ENCODE measurements at places on chromosomes 4 and X.

DNA sequence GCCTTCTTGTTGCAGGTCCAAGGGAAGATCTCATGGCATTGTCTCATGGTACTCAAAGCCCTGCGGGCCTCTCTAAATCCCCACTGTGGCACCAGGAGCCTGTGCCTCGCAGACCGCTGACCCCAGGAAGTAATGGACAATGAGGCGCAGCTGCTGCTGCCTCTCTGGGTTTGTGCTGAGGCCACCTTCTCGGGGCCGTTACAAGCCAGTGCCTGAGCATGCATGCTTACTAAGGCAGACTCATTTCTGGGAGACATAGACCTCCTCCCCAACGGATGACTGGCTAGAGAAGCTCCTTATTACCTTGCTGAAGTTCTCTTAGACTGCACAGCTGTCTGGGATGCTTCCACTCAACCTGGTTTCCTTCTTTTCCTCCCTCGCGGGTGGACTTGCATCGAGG is 1.3 kb downstream of the BDH2 start:
- DNase-seq = no peak

DNA sequence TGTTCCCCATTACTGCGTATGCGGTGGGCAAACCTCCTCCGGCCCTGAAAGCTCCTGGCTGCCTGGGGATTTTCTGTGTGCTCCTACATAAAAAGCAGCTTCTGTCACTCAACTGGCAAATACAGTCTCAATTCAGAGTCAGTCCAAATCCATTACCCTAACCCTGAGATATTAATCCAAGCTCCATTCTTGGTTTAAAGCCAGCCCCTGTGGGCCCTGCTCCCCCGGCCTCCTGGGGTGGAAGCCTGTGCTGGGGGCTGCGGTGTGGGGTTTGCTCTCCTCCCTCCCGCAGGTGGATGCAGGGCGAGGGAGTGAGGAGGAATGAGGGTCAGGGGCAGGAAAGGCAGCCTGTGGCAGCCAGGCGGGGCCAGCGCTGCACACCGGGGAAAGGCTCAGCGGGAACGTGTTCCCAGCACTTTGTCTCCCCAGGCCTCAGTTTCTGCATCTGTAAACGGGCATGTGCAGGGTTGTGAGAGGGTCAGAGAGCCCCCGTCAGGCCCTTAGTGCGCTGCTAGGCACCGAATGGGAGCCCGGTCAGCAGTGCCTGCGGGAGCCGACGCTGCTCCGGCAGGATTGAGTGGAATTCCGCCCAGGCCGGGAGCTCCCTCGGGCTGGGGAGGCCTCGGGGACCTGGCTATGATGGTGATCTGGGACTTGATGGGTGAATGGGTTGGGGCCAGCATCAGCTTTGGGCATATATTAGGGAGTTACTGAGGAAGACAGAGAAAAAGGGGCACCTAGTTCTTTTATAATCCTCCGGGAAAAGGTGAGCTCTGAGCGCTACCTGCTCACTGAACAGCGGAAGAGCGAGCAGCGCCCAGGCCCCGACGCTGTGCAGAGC is 6.3 kb upstream of the RGS12 start:
- no peak for DNase-seq

DNA sequence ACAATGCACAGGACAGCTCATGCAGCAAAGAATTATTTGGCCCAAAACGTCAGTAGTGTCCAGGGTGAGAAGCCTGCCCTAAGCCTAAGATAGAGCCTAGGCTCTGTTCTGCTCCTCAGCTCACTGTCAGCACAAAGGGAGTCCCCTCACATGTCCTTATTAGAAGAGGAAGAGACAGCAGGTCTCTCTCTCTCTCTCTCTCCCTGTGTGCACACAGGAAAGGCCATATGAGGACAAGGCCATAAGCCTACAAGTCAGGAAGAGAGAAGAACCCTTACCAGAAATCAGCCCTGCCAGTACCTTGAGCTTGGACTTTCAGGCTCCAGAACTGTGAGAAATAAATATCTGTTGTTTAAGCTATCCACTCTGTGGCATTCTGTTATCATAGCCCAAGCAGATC is 20.4 kb downstream of the FAM184B start:
- DNase-seq = no peak

GRCh38 chr4:57023104-57023503 is 44.4 kb downstream of the POLR2B start:
- DNase-seq = no peak

DNA sequence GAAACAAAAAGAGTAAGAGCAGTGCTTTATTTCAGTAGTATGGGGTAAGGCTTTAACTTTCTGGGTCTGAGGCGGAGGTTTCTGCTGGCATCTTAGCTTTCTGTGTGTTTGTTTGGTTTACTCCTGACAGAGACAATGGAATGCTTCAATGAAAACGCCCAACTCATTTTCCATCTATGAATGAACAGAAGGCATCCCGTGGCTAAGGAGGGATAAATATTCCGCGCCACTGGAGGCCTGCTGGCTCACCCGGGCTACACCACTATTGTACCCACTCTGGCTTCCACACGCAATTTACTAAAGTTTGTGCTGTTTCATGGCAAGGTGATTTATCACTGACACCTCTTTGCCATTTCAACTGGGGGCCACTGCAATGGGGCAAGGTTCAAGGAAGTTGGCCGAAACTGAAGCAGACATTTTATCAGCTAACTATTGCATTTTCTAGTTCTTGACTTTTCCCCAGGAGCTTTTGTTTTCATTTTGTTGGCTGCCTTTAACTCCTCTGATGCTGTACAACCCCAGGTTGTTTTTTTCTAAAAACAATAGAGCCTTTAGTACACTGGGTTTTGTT is 32.8 kb upstream of the PPARGC1A start:
- DNase-seq = no peak

GRCh38 chr4:77014256-77014655 is 61.5 kb downstream of the CCNI start:
- DNase-seq = no peak

GRCh38 chr4:176207839-176208238 is 12.5 kb upstream of the SPATA4 start:
- DNase-seq = no peak

- no peak for DNase-seq
Observed at GRCh38 chr4:1685235-1686150, 1.4 kb upstream of the FAM53A start.
